Activated CD8-positive, alpha-beta memory T cell treated with anti-CD3 and anti-CD28 coated beads, Interleukin-2, amount 50 U/mL, for 4 hours (primary cell): ENCODE measurements at places on chromosomes 16 and 17.
A peak's percentile ranks its signal among the peaks of the same experiment; 100 is the strongest.

DNA sequence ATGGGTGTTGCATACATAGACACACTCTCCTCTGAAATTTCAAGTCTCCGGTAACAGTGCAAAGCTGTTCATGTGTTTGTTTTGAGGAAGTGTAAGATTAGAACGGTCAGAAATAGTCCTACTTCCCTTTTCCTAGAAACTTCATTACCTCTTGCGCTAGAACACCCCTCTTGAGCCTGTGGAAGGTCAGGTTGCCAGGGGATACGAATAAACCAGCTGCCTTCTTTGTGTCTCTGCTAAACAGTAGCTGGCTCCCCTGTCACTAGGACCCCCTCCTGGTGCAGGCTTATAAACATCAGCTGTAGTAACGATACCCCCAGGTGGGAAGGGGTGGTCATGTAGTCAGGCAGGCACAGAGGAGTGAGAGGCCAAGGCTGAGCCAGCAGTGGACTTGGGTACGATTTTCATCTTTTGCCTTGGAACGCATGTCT is 113.4 kb upstream of the RCVRN start:
- no peak for DNase-seq

- DNase-seq: peak; percentile 80
Measured at GRCh38 chr17:75896415-75897159, at the start of gene TRIM65. TRIM65 (minus strand) TSS chr17:75896951; CDS start chr17:75896937, 14 bp downstream.

GRCh38 chr16:30184096-30184890 is 891 bp downstream of the CORO1A start:
- peak; percentile 67 for DNase-seq

DNA sequence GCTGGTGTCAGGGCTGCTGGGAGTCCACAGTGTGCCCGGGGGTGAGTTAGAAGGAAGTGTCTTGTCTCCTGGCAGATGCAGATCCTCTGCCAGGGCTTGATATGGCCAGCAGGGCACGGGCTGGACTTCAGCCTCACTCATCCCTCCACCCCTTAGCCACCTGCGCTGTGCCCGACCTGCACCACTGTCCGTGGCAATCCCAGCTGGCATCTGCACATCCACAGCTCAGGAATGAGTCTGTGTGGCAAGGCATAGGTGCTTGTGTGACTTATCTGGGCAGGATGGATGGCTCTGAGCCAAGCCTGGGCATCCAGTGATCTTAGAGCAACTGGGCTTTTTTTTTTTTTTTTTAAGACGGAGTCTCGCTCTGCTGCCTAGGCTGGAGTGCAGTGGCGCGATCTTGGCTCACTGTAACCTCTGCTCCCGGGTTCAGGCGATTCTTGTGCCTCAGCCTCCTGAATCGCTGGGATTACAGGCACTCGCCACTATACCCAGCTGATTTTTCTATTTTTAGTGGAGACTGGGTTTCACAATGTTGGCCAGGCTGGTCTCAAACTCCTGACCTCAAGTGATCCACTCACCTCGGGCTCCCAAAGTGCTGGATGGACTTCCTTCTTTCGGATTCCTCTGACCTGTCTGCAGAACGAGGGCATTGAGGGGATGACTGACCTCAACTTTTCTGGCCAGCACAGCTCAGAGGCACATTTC is 22.5 kb upstream of the CACNG1 start:
- no peak for DNase-seq

GRCh38 chr16:11630046-11630767 is 38.0 kb upstream of the SNN start:
- DNase-seq: no peak

- peak; percentile 44 for DNase-seq
Measured at GRCh38 chr16:17921357-17921978, 415.1 kb downstream of the NPIPA8 start.

DNA sequence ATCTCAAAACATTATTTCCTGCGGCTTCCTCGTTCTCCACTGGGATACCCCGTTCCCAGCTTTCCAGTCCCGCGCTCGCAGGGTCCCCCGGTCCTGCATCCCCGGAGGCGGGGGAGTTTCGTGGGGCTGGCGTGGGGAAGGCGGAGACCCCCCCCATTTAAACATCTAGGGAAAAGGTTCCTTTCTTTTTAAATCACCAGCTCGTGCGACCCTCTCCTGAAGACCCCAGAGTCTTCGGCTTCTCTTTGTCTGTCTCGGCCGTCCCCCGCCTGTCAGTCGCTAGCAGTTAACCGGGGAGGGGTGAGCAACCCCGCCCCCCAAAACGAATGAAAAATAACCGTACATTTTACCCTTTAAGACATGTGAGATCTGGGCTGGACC is 473 bp upstream of the IGF2BP1 start:
- no peak for DNase-seq

- DNase-seq: no peak
Measured at GRCh38 chr17:67054011-67054591, 9.7 kb downstream of the CACNG1 start.
